H4 (cell line): ENCODE measurements at places on chromosomes 13 and 19.

DNA sequence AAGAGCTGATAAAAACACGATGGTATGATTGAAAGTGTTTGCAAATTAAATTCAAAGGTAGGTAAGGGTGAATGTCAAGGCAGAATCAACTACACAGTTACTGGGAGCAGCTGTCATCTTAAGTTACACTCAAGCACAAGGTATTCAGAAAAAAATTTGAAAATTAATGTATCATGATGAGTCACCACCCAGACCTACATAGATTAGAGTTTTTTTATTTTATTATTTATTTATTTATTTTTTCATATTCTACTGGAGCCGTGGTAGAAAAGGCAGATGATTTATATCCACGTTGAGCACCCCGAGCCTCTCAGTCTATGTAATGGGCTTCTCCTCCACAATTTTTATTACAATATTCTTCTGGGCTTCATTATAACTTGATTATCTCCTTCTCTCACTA lies 728.9 kb upstream of the ARGLU1 start:
- no peak for DNase-seq

DNA sequence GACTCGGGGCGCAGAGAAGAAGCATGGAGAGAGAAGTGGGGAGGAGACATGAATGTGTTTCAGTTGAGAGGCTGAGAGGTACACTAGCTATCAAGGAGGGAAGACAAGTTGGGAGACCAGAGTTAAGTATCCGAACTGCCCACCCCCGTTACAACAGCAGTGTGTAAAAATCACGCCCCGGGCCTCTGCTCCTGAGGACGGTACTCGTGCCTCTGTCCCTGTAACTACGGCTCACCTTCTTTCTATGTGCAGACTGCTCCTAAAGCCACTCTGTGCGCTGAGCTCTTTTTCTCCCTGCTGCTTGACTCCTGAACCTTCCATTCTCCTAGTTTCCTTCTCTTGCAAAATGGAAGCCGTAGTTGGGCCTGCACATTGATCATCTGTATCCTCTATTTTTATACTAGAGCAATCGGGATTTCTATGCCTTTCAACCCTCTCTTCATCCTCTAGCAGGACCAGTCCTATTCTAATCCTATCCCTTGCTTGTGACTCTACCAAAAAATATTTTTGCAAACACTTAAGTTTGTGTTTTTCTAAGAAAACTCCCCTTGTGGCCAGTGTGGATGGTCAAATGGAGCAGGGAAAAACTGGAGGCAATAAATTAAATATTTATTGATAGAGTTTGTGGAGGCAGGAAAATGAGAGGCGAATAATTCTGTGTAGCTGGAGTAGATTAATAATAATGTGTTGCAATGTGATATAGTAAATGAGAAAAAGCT lies 569 bp downstream of the POLR1D start:
- DNase-seq = no peak

DNA sequence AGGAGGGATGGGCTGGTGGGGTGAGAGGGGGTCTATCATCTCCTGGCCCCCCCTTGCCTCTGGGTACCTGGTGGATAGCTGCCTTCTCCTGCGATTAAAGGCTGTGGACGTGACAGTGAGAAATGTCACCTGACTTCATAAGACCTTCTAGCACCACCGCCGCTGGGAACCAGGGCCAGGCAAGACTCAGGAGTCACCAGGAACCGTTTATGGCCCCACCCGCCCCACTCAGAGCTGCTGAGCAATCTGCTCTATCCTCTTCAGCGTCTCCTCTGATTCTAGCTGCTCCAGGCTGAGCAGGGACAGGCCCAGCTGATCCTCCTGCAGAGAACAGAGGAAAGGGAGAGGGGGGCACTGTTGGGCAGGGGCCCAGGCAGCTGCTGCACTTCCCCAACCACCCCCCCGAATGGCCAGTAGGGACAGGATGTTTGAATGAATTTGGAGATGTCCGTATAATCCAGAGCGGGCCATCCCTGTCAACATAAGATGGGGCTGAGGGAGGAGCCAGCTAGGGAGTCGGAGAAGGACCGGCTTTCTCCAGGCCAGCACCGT lies 10.9 kb downstream of the KLC3 start:
- DNase-seq = no peak

- no peak for DNase-seq
Observed at GRCh38 chr19:19026299-19026971, 6.9 kb downstream of the SUGP2 start.

DNA sequence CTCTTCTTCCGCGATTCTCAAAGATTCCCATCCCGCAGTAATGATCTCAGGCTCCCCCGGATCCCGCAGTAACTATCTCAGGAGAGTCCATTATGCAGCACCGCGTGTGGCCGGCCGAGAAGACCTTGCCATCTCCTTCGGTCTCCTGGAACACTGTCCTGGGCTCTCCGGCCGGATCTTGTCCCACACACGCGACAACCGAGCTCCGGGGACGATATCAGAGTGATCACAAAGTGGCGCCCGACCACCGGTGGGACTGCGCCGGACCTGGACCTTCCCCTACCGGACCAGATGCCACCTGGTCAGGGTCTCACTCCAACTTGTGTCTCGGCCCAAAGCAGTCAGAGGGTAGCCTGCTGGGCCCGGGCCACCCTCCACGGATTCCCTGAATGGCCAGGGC lies 24.0 kb downstream of the MAN2B1 start:
- DNase-seq = no peak
